ENCODE measurements at places on chromosomes 7 and 10.

DNA sequence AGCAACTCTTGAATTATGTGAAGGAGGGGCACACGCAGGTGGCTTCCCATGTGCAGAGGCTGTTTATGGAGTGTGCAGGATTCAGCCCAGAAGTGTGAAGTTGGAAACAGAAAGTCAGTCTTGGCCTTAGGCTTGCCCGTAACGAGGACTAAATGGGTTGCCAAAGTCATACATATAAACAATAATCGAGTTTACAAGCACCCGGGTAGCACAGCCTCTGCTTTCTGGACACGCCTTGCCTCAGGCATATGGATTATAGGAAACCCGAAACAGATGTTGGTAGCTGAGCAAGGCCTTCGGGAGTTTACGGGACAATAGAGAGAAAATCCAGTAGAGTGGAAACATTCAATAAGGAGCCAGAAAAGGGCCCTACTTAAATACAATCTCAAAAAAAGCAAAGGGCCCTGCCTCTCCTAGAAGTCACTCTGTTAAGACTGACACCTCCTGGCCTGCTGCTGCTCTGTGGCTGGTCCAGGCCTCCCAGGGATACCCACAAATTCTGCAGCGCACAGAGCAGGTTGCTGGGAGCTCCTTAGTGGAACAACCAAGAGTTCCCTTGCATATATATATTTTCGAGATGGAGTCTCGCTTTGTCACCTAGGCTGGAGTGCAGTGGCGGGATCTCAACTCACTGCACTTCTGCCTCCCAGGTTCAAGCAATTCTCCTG, 48.5 kb downstream of the SMKR1 start:
- H3K27ac ChIP-seq = no peak overlapping the region
- H3K27me3 ChIP-seq = peaks cover 9% of the 10 kb centered on the region
- H3K4me3 ChIP-seq = no peak overlapping the region
- no peaks in the 10 kb centered on the region for H3K36me3 ChIP-seq
- DNase-seq = no peak

DNA sequence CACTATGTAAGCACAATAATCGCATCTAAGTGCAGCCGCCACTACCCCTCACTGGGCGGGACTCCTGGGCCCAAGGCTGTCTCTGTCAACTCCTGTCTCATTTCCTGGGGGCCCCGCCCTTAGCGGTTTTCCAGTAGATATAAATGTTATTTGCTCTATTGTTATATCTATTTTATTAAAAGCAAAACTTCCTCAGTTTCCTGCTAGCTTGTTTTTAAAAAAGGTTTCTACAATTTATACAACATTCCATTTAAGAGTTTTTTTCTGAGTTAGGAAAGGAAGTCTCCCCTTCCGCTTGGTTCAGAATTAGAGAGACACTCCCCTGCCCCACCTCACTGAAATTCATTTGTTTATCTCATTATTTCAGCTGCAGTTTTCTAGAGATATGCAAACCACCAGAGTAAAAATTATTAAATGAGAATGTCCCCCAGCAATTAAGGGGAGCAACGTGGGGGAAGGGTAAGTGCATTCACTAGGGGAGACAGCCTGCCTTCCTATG, 82.7 kb downstream of the RAMP3 start:
- no peak overlapping the region for H3K27ac ChIP-seq
- peaks cover 14% of the 10 kb centered on the region for H3K27me3 ChIP-seq
- H3K4me3 ChIP-seq = no peak overlapping the region
- DNase-seq = no peak
- no peaks in the 10 kb centered on the region for H3K36me3 ChIP-seq

DNA sequence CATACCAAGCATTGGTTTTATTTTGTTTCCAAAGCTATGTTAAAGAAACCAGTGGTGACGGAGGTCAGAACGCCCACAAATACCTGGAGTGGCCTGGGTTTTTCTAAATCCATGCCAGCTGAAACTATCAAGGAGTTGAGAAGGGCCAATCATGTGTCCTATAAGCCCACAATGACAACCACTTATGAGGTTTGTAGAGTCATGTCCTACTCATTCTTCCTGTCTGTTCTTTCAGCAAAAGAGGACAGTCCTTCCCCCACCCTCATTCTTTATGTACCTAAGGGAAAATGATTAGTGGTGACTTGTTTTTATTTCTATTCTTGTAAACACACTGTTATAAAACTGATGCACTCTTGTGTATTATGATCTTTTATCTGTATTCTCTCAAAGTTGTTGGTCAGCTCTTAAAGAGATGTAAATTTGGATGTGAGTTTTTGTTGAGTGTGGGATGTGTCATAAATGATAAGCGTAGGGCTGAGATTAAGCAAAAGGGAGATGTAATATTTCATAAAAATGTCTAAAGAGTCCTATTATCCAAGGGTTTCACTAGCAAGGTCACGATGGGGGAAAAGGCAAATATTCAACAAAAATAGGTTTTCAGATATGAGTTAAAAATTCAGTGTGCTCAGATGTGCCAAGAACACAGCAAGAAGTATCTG, 294.4 kb downstream of the BICC1 start:
- no peak overlapping the region for H3K27ac ChIP-seq
- H3K36me3 ChIP-seq = no peaks in the 10 kb centered on the region
- H3K4me1 ChIP-seq = no peaks in the 10 kb centered on the region
- H3K27me3 ChIP-seq = no peaks in the 10 kb centered on the region
- no peak for DNase-seq

- H3K36me3 ChIP-seq = no peaks in the 10 kb centered on the region
- H3K27me3 ChIP-seq = no peaks in the 10 kb centered on the region
Measured at GRCh38 chr10:36050763-36051499, 408.8 kb upstream of the FZD8 start.

- H3K4me1 ChIP-seq = no peaks in the 10 kb centered on the region
- no peak overlapping the region for H3K27ac ChIP-seq
- H3K36me3 ChIP-seq = peaks cover 6% of the 10 kb centered on the region
- peaks cover 10% of the 10 kb centered on the region for H3K27me3 ChIP-seq
- H3K4me3 ChIP-seq = no peak overlapping the region
Measured at GRCh38 chr10:46171661-46172060, 115.1 kb upstream of the ANTXRL start.

Measured in activated B cell treated with CpG ODN at 0.5 μM for 24 hours (primary cell).